ENCODE measurements at places on chromosomes 1 and 21.

GRCh38 chr1:214513394-214513793, 38.0 kb downstream of the PTPN14 start:
- DNase-seq: no peak

- peak; percentile 13 for DNase-seq
Measured at GRCh38 chr1:236302941-236303340, 21.2 kb upstream of the ERO1B start.

- no peak for DNase-seq
Measured at GRCh38 chr1:61255358-61255703, 173.0 kb downstream of the NFIA start.

DNA sequence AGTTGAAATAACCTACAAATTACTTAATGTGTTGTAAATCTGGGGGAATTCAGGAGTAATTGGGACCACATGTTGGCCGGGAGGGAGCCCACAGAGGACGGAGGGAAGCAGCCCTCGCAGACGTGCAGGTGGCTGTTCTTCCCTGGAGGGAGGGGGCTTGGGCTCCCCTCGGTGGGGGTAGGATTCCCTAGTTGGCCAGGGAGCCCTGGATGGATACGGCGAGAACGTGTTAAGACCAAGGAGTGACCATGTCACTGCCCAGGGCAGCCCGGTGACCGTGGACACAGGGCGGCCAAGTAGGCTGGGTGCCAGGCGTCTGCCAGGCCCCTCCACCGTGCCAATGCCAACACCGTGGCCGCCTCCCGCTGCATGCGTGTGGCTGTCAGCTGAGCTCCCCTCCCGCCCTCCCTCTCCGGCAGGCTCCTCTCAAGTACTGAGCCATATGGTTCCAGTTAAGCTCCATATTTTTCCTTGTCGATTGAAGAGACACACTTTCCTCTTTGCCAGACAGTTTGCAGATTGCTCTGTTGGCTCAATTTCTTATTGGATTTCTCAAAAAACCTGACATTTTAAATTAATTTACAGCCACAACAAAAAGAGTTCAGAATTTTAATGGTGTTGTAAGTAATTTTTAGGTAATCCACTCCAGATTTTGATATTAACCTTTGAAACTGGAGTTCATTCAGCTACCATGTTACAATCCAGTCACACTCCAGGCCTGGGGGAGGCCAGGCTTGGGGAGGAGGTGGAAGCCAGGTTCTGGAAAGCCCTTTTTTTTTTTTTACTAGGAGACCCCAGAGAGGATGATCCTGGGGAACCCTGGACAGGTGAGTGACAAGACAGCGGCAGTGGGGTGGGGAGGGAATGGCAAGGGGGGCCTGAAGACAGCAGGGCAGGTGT, 71.2 kb downstream of the CASZ1 start:
- no peak for DNase-seq

- DNase-seq: no peak
Measured at GRCh38 chr21:38804030-38804788, 1.5 kb upstream of the ETS2 start.

DNA sequence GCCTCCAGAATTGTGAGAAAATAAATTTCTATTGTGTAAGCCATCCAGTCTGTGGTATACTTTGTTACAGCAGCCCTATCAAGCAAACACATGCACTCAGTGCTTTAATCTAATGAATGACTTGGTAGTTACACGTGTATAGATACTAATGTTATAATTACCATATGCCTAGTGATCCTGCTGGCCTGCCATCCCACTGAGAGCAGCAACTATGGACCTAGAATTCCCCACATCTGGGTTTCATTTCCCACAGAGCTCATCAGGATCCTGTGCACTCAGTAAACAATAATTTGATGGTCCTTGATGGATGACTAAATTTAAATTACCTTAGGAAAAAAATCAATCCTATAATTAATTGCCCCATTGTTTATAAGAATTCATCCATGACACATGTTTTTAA, 86.5 kb upstream of the RGS1 start:
- DNase-seq: no peak

- peak; percentile 72 for DNase-seq
Measured at GRCh38 chr1:110412576-110412975, 5.1 kb upstream of the LAMTOR5 start.

- DNase-seq: no peak
Measured at GRCh38 chr1:65108025-65108642, 39.9 kb upstream of the AK4 start.

- peak; percentile 91 for DNase-seq
Measured at GRCh38 chr1:33094971-33095604, 14.1 kb downstream of the AZIN2 start.

- DNase-seq: no peak
Measured at GRCh38 chr1:46429436-46429835, 35.3 kb downstream of the FAAH start.

GRCh38 chr1:101288491-101288944, 51.7 kb downstream of the S1PR1 start:
- no peak for DNase-seq

DNA sequence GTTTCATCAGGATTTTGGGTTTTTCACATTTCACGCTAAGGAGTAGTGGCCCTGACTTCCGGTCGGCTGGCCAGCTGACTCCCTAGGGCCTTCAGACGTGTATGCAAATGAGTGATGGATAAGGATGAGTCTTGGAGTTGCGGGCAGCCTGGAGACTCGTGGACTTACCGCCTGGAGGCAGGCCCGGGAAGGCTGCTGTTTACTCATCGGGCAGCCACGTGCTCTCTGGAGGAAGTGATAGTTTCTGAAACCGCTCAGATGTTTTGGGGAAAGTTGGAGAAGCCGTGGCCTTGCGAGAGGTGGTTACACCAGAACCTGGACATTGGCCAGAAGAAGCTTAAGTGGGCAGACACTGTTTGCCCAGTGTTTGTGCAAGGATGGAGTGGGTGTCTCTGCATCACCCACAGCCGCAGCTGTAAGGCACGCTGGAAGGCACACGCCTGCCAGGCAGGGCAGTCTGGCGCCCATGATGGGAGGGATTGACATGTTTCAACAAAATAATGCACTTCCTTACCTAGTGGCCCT, 23.1 kb upstream of the TNFRSF1B start:
- DNase-seq: peak; percentile 96

- no peak for DNase-seq
Measured at GRCh38 chr1:9100471-9101043, 28.3 kb downstream of the GPR157 start.

GRCh38 chr1:24554714-24555113, 1.2 kb upstream of the NCMAP start:
- DNase-seq: peak; percentile 50

GRCh38 chr1:4447778-4448420, 206.5 kb upstream of the AJAP1 start:
- no peak for DNase-seq
